ENCODE measurements at places on chromosomes 2 and 18.

GRCh38 chr2:223815186-223815883 is 22.0 kb downstream of the AP1S3 start:
- DNase-seq: no peak
- H3K27ac ChIP-seq: no peak overlapping the region
- H3K4me3 ChIP-seq: no peak overlapping the region
- H3K4me1 ChIP-seq: no peaks in the 10 kb centered on the region
- H3K27me3 ChIP-seq: no peaks in the 10 kb centered on the region

- no peaks in the 10 kb centered on the region for H3K4me1 ChIP-seq
- DNase-seq: no peak
- H3K27me3 ChIP-seq: no peaks in the 10 kb centered on the region
These were observed 96.8 kb upstream of the THUMPD2 start for GRCh38 chr2:39875914-39876267.

DNA sequence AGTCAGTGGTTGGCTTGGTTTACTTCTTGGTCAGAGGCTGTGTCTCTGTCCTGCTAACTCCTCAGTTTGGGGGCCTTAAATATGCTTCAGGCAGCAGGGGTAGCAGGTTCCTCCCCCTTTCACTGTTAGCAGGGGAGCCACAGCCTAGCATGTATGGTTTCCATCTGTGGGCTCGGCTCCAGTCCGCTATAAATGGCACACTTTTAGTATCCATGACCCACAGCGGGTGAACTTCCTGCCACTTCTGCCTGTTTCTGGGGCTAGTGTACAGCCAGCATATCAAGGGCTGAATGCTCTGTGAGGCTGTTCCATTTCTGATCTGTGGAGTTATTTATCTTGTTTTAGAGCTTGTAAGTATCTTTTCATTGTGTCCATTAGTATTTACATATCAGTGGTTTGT is 58.3 kb downstream of the MRPL33 start:
- H3K27me3 ChIP-seq: no peaks in the 10 kb centered on the region
- no peak overlapping the region for H3K27ac ChIP-seq
- H3K4me1 ChIP-seq: no peaks in the 10 kb centered on the region
- H3K4me3 ChIP-seq: no peak overlapping the region
- DNase-seq: no peak

DNA sequence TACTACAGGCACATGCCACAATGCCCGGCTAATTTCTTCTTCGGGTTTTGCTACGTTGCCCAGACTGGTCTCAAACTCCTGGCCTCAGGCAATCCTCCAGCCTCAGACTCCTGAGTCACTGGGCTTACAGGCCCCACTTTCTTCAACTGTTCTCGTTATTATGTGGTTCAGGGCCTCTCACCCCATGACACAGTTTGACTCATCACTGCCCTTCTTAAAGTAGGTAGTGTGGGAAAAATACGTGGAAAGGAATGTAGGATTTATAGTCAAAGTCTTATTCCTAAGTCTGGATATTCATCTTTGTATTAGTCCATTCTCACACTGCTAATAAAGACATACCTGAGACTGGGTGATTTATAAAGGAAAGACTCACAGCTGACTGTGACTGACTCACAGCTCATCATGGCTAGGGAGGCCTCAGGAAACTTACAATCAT is 19.4 kb downstream of the CENPA start:
- no peak overlapping the region for H3K4me3 ChIP-seq
- DNase-seq: no peak
- no peak overlapping the region for H3K27ac ChIP-seq
- H3K4me1 ChIP-seq: no peaks in the 10 kb centered on the region
- H3K27me3 ChIP-seq: no peaks in the 10 kb centered on the region
- no peaks in the 10 kb centered on the region for H3K36me3 ChIP-seq

DNA sequence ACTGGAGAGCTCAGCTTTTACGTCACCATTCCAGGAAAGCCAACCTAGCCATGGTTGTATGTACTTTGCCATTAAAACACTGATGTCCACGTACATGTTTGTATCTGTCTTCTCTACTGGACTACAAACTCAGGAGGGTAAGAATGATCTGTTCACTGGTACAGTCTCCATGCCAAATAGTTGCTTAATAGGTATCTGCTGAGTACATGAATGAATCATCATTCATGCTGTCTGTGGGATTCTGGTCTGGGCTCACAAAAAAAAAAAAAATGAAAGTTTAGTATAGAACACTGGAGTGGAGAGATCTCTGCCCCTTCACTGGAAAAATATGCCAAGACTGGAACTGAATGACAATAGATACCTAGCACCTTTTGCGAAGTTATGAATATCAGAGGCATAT is 102.6 kb upstream of the ITGA4 start:
- no peak overlapping the region for H3K4me3 ChIP-seq
- DNase-seq: no peak
- H3K27me3 ChIP-seq: no peaks in the 10 kb centered on the region
- no peaks in the 10 kb centered on the region for H3K36me3 ChIP-seq
- H3K27ac ChIP-seq: no peak overlapping the region

DNA sequence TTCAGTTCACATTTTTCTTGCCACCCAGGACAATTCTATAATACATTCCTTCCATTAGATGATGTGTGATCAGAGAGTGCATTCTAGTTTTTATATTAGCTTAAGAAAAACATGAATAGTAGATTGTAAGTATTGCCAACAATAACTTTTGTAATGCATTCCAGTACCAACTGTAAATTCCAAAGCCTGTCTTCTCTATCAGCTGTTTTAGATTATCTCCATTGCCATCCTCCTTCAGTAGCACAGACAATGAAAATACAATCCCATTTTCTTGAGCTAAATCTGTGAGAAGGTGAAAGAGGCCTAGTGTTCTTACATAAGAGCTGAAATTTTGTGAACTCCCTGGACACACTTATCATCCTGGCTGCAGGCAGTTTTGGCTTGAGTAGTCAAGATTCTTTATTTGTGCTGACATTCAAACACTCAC is 103.9 kb downstream of the CCBE1 start:
- H3K27ac ChIP-seq: no peak overlapping the region
- H3K27me3 ChIP-seq: no peaks in the 10 kb centered on the region
- H3K36me3 ChIP-seq: no peaks in the 10 kb centered on the region
- DNase-seq: no peak
- H3K4me3 ChIP-seq: no peak overlapping the region
- no peaks in the 10 kb centered on the region for H3K4me1 ChIP-seq

DNA sequence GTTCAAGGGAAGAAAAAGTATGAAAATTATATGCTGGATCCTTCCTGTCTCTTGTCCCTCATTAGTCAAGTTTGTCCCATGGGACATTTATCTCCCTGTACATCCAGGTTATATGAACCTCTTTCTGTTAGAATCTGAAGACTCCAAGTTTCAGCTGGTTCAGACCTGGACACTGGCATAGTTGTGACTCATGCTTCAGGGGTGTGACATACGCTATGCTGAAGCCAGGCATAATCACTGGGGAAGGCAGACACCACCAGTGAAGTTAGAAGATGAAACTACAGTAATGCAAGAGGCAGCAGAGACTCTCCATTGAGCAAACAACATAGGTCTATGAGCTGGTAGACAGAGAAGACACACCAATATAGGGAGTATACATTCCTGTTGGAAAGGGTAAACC is 269.7 kb upstream of the SLC8A1 start:
- no peak overlapping the region for H3K27ac ChIP-seq
- no peaks in the 10 kb centered on the region for H3K4me1 ChIP-seq
- H3K27me3 ChIP-seq: no peaks in the 10 kb centered on the region
- DNase-seq: no peak

DNA sequence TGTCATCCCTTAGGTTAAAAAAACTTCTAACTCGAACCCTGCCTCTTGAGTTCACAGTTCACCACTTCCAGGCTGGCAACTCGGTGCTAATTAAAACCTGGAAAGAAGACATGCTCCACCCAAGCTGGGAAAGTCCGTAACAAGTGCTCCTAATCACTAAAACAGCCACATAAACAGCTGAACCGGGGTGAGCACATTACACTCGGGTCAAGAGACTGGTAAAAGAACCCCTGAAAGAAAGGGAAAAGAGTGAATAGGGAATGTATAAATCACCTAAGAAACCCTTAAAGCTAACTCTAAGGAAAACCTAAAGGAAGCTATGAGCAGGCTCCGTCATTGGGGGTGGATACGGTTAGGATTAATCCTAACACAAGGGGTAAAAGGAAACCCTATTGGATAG is 102.0 kb downstream of the HIBCH start:
- no peak for DNase-seq
- no peak overlapping the region for H3K4me3 ChIP-seq
- H3K36me3 ChIP-seq: no peaks in the 10 kb centered on the region
- peaks cover 11% of the 10 kb centered on the region for H3K4me1 ChIP-seq
- H3K27ac ChIP-seq: no peak overlapping the region

DNA sequence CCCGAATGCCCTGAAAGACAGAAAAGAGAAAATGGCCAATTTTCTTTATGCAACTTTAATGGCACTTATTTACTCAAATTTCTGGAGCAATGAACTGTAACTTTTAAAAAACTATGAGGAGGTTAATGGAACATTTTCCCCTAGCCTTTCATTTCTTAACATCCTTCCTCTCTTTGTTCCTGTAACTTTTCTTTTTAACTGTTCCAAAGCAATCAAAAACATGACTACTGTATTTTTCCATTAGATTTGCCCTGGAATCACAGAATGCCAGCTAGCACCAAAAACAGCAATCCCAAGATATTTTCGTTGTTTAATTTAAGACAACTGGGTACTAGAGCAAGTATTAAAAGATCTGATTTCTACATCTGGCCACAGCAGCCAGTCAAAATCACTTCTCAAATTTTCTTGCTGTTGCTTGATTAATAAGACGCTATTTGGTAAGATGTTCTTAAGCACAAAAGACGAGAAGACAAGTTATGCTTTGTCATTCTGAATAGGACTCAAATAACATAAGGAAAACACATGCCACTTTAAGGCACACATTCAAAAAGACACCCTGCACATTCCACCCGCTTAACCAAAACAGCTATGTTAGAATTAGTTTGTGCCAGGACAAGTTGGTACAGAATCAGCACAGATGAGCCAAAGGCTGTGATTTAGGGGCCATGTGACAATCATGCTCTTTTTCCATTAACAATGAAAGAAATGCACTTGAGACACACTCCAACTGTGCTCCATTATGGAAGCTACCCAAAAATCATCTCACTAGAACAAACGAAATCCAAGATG is 3.6 kb downstream of the STARD7 start:
- H3K4me1 ChIP-seq: peaks cover 4% of the 10 kb centered on the region
- no peaks in the 10 kb centered on the region for H3K27me3 ChIP-seq

GRCh38 chr2:76958749-76959148 is 563.4 kb downstream of the LRRTM4 start:
- no peak for DNase-seq
- no peaks in the 10 kb centered on the region for H3K27me3 ChIP-seq
- H3K4me1 ChIP-seq: 0 out of 2 replicates have a peak, but pooled peaks cover 5% of the 10 kb centered on the region
- H3K4me3 ChIP-seq: no peak overlapping the region
- no peak overlapping the region for H3K27ac ChIP-seq

DNA sequence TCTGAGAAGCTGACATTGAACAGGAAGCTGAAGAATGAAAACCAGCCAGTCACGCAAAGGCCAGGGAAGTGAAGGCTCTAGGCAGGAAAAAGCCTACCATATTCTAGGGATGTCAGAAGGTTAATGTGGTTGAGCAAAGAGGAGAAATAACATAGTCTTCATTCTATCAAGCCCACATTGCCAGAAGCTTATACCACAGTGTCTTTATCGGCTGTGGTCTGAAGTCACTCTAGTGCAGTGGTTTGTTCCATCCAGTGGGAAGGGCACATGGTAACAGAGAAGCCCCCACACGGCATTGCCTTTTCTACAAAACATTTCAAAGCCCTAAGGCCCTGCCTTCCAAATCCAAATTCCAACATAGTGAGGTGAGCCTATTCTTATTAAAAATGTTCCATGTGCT is 311.3 kb downstream of the TNS1 start:
- no peaks in the 10 kb centered on the region for H3K27me3 ChIP-seq
- no peaks in the 10 kb centered on the region for H3K36me3 ChIP-seq
- H3K4me3 ChIP-seq: no peak overlapping the region
- DNase-seq: no peak

DNA sequence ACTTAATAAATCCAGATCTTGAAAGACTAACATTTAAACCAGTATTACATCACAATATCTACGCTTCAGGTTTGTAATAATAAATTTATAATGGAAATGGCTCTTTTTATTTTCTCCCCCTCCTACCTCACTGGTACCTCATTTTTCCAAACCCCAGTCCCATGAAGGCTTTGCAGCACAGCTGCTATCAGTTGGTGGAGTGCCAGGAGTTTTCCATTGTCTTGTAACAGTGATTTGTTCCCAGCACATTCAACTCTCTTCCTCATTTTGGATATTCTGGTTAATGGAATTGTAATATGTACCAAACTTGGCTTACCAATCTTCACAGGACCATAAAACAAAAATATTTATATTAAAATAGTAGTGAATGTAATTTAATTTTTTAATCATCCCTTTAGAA is 91.2 kb downstream of the VRK2 start:
- DNase-seq: no peak
- no peak overlapping the region for H3K27ac ChIP-seq
- H3K4me1 ChIP-seq: no peaks in the 10 kb centered on the region
- no peaks in the 10 kb centered on the region for H3K36me3 ChIP-seq

DNA sequence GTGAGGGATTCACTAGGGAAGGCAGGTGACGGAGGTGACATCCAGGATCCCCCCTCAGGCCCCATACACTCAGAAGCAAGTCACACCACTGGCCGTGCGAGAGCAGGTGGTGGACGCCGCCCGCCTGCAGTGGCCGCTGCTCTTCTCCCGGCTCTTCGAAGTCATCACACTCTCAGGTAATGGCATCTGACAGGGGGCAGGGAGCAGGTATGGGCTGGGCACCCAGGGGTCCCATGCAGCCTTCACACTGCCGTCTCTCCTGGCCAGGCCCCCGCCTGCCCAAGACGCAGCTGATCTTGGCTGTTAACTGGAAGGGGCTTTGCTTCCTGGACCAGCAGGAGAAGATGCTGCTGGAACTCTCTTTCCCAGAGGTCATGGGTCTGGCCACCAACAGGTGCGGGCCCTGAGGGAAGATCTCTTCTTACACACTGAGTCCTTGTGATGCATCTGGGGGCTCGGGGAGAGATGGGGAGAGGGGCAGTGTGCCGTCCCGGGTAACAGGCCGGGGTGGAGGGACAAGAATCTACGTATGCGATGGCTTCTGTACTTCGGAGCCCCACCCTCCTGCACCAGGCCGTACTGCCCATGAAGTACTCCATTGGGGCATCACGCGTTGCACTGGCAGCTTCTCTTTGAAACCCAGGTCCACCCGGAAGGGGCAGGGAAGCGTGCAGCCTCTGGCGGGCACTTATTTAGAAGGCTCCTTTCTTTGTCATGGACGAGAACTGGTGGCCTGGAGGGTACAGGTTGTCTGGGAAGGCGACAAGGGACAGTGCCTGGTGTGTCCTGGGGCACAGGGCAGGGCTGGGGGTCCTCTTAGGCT is 18.8 kb upstream of the GPR17 start:
- no peak overlapping the region for H3K4me3 ChIP-seq
- no peaks in the 10 kb centered on the region for H3K36me3 ChIP-seq

DNA sequence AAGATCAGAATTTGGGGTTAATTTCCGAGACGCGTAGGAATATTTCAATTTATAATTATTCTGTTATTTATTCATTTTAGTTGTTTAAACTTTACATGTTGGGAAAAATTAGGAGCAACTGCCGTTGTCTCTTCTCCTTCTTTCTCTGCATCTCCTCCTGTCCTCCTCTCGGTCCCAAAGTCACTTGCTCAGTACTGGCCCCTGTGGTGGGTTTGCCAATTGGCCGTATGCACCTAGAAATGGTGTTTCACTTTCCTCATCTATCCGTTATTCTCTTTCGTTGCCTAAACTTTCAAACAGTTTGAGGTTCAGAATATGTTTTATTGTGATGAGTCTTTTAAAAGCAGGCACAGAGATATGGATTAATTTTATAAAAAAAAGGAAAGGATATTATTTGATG is 517.9 kb downstream of the PLCL1 start:
- no peaks in the 10 kb centered on the region for H3K27me3 ChIP-seq
- no peaks in the 10 kb centered on the region for H3K36me3 ChIP-seq
- no peak for DNase-seq
- H3K27ac ChIP-seq: no peak overlapping the region

Data from H1 (cell line).